ENCODE measurements at places on chromosomes 3 and 15.

- DNase-seq: no peak
These were observed 6.3 kb upstream of the GTPBP8 start for GRCh38 chr3:112984485-112984884.

GRCh38 chr3:134795746-134796280, 753 bp downstream of the EPHB1 start:
- no peak for DNase-seq

DNA sequence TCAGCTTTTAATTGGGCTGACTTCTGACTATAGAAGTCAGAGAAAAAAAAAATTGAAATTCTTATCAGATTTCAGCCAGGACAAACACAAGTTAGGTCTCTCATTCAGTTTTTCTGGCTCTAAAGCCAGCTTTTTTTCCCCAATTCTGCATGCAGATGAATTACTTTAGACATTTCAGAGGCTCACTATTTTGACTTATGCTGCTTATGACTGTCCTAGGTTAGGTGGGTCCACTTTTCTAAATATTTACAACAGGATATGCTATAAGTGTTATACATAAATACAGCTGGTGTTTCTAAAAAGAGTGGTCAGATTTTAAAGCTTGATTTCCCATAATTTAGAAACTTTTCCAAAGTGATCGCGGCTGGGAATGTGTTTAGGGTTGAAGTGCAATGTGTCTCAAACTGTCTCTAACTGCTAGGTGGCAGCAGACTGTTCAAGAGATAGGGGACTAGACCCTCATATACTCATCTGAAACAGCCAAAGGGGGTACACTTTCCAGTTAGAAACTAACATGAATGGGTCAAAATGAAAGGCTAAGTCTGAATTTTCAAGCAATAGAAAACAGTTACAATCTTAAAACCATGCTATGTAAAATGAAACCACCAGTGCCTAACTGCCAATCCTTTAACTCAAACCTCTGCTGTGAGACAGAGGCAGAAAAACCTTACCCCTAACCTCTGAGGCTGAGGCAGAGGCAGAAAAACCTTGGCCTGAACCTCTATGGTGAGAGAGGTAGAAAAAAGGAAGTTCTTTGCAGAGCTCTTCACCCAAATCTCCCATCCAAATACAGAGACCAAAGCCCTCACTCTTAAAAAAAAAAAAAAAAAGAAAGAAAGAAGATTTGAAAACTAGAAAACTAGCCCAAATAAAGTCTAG, 596.0 kb downstream of the NTRK3 start:
- no peak for DNase-seq

GRCh38 chr3:25349095-25349494, 79.0 kb upstream of the RARB start:
- DNase-seq: no peak

DNA sequence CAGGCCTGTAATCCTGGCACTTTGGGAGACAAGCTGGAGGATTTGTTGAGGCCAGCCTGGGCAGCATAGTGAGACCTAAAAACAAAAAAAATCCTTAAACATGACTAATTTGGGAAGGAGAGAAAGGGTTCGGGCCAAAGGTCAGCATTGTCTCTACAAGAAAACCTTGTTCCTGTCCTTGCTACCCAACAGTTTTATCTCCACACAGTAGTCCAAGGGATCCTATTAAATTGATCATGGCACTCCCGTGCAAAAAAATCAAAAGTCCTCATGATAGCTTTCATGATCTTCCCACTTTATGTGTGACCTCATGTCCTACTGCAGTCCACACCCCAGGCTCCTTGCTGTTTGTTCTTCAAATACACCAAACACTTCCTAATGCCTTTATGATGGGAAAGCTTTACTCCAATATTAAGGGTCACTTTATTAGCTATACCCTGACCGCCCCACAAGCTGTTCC, 4.2 kb downstream of the RPL15 start:
- DNase-seq: no peak

- DNase-seq: peak; percentile 42
These were observed 54.9 kb downstream of the FRMD4B start for GRCh38 chr3:69330891-69331400.

DNA sequence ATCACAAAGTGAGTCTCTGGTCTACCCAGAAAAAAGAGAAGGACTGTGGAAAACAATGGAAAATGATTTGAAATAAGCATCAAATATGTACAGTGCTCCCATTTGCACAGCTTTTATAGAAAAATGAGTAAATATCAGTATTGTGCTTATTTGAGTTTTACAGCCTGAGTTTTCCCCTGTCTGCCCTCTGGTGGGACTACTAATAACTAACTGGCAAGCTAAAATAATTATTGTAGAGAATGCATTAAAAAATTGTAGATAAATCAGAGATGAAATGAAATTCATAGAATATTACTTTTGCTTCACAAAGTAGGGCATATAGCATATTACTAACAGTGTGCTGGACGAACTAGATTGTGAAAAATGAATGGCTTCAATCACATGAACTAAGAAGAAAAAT, 287.1 kb downstream of the NAALADL2 start:
- DNase-seq: no peak
